GM23338 (cell line): ENCODE measurements at places on chromosomes 2 and 18. TPM values are rescaled to one million over a fixed set of nuclear protein-coding genes. Genes with fewer than 3 reads are reported as not detected.

Gene FSHR
- not detected in 2 replicates for total RNA-seq

DNA sequence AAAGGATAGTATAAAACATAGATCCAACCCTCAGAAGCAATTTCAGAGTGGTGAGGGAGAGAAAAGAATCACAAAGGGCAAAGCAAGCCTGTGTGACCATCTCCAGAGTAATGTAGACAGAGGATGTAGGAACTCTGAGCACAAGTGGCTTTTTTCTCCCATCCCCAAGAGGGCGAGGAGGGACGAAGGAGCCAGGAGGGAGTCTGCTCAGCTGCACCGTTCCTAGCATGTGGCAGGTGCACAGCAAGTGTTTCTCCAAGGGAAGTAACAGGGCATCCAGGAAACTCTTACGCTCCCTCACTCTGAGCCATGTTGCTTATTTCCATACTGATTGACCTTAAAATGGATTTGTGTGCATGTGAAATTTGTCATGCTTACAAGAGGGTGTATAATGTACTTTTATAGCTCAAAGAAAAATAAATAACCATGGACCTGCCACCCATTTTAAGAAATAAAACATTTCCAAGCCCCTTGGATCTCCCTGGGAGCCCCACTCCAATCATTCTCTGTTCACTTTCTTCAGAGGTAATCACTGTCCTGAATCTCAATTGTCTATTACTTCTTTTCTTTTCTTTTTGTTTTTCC, 37.8 kb upstream of the SEC11C start:
- H3K4me3 ChIP-seq = no peak overlapping the region
- no peaks in the 10 kb centered on the region for H3K27me3 ChIP-seq
- no peak overlapping the region for H3K27ac ChIP-seq
- peak; percentile 50 for DNase-seq

DNA sequence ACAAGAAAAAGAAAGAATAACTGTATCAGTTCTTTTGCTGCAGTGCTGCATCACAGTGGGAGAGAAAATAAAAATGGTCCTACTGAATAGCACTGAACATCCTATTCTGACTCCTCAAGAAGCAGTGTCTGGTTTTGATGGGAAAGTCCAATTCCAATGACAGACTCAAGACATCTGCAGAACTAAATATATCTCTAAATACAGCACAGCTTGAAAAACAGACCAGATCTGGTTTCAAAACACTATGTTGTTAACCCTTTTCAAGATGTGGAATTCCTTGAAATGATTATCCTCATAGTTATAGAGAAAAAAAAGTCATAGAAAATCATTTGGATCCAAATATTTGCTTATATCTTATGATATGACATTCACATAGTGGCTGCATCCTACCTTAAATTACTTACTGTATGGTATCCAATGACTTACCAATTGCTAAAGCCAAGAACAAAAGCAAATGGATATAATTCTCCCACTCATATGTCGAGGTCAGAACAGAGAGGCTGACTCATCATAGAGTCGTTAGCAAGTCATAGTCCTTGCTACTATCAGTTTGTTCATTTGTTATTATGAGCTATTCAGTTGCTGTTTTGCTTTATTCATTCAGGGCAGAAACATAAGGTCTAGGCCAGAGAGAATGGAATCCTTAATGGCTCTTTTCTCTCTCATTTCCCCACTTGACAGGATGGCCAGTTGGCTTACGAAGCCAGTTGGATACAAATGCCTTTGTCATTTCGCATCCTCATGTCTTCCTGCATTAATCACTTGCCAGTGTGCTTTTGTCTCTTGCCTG, 62.5 kb upstream of the ACVR2A start:
- H3K27me3 ChIP-seq = no peaks in the 10 kb centered on the region
- peaks cover 6% of the 10 kb centered on the region; the same call in 1 of the 2 replicates for H3K4me1 ChIP-seq
- no peak overlapping the region for H3K4me3 ChIP-seq

Gene SULT1C2
- 0.69 and 1.9 TPM in 2 replicates for total RNA-seq

DNA sequence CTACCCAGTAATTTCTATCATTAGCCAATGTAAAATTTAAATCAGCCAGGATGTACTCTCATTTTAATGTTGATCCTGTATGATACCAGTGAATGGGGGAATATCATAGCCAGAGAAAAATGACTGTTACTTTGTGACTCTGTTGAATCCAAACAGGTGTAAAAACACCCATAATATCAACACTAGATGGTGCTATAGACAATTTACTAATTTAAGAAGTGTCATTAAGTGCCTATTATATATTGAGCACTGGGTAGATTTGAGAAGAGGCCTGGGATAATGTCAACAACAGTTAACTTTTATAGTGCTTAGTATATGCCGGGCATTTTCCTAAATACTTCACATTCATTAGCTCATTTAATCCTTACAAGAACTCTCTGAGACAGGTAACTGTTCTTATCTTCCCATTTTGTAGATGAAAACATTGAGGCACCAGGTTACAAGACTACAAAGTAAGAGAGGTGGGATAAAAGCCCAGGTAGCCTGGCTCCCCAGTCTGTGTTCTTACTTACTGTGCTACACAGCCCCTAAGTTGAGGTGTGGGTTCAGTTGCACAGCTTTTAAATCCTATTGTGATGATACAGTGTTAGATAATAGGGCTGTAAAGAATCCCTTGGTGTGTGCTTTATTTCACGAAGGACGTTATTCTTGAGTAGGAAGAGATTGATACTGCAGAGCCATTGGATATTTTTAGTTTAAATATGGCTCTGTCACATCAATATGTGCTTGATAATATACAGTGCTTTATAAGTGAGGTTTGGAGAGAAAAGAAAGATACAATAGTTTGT, 325.5 kb downstream of the AGPS start:
- no peak overlapping the region for H3K27ac ChIP-seq
- DNase-seq = peak; percentile 37
- no peaks in the 10 kb centered on the region for H3K4me1 ChIP-seq
- no peaks in the 10 kb centered on the region for H3K27me3 ChIP-seq
- no peak overlapping the region for H3K4me3 ChIP-seq
- H3K36me3 ChIP-seq = no peaks in the 10 kb centered on the region

DNA sequence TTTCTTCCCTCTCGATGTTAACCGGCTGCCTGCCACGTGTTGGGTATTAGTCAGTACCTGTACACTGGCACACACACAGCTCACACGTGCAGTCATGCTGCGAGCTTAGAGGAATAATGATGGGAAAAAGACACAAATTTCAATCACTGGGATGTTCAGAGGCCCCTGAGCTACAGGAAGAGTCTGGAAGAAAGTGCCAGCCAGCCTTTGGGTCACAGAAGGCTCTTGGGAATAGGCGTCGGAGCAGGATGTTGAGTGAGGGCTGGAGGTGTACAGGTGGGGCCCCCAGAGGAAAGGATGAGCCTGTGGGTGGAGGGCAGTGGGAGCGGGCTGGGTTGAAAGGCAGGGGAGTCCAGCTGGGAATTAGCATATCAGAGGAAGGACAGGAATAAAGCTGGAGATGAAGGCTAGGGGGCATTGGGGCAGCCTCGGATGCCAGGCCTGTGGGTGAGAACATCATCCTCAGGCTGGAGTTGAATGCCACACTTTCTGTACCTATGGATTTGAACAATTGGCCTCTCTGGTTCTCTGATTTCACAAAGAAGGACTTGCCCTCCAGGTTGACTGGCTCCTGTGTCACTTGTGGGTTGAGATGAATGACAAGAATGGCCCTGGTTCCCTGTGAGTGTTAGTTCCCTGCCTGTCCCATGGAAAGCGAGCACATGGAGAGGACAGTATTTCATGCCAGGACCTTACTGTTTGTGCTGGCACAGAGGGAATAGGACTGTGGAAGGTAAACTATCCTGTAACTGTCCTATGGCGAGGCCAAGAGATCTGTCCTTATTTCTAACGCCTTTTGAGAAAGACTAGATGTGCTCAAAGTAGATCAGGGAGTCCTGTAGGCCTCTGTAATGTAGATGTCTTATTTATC, 40.6 kb downstream of the GREB1 start:
- H3K27ac ChIP-seq = no peak overlapping the region
- DNase-seq = no peak
- peaks cover 5% of the 10 kb centered on the region; the same call in 1 of the 2 replicates for H3K36me3 ChIP-seq
- H3K27me3 ChIP-seq = no peaks in the 10 kb centered on the region
- H3K4me3 ChIP-seq = no peak overlapping the region
- H3K4me1 ChIP-seq = peaks cover 16% of the 10 kb centered on the region

- DNase-seq = no peak
- no peak overlapping the region for H3K27ac ChIP-seq
- no peaks in the 10 kb centered on the region; the same call in 1 of the 2 replicates for H3K36me3 ChIP-seq
These were observed 38.2 kb upstream of the CHRNA1 start for GRCh38 chr2:174802459-174802858.

GRCh38 chr2:71696381-71696780, 243.0 kb downstream of the DYSF start:
- no peaks in the 10 kb centered on the region for H3K27me3 ChIP-seq
- no peak overlapping the region for H3K4me3 ChIP-seq
- H3K4me1 ChIP-seq = peaks cover 20% of the 10 kb centered on the region

Gene PXDN
- 216 and 225 TPM in 2 replicates for total RNA-seq

GRCh38 chr18:48777744-48778116, 173.0 kb downstream of the SMAD7 start:
- no peak overlapping the region for H3K4me3 ChIP-seq
- DNase-seq = no peak
- no peak overlapping the region for H3K27ac ChIP-seq
- H3K27me3 ChIP-seq = no peaks in the 10 kb centered on the region
- no peaks in the 10 kb centered on the region for H3K36me3 ChIP-seq

DNA sequence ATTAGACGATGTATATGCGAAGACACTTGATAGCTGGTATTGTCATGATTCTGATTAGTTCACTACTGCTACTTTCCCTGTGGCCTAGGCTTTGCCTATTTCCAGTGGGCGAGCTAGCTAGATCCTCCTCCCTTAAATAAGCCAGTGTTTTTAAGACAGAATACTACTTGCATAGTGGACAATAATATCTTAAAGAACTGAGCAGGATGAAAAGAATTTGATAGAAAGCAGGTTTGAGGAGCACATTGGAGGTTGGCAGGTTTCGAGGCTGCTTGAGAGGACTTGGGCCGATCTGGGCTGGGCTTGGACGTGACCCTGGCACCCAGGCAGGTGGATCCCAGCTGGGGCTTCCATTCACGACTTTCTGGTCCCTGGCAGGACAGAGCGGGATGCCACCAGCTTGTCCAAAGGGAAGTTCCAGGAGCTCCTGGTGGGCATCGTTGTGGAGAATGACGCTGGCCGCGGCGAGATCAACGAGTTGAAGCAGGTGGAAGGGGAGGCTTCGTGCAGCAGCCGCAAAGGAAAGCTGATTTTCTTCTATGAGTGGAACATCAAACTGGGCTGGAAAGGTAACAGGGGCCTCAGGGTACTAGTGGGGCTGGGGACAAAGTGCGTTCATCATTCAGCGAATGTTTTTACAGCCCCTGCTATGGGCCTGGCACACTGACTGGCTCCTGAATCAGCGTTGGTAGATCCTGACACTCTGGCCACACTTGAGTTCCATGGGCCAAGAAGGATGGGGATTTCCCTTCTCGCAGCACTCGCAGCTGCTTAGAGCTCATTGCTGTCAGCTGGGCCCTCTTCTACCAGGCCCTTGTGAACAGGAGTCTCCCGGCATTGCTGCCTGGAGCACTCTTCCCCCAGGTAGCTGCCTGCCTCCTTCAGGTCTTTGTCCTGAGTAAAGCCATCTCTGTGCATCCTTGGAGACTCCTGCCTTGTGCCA, 16.9 kb downstream of the C2orf74 start:
- no peak for DNase-seq
- peaks cover 15% of the 10 kb centered on the region; the same call in 1 of the 2 replicates for H3K4me1 ChIP-seq
- no peak overlapping the region for H3K27ac ChIP-seq

Gene ZNF892
- total RNA-seq = 13.3 and 17.9 TPM in 2 replicates

Gene MC4R
- not detected in 2 replicates for total RNA-seq

Gene RAX
- 0.03 and 0.08 TPM in 2 replicates for total RNA-seq

DNA sequence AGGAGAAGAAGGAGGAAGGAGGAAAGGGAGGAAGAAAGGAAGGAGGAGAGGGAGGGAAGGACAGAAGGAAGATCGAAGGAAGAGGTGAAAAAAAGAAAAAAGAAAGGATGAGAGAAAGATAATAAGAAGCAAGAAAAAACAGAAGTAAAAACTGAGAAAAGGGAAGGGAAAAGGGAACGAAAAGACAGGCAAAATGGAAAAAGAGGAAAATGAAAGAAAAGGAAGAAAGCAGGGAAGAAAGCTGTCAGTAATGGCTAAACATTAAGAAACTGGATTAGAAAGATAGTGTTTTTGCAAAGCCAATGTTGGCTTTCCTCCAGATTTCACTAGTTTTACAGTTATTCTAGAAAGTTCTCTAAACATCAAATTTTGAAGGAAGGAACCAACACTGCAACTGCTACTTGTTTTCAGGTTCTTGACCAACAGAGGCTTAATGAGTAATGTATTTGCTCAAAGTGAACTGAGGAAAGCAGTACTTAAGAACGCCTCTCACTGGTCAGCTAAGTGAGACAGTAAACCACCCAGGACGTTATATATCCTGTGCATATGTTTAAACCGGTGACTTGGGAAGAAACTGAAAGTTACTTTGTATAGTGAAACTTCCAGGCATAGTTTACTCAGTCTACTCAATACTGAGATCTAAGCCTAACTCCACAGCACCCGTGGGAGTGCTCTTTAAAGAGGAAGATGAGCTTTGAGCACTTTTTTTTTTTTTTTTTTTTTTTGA, 286.2 kb upstream of the TRIB2 start:
- H3K4me1 ChIP-seq = peaks cover 24% of the 10 kb centered on the region
- H3K4me3 ChIP-seq = no peak overlapping the region
- DNase-seq = no peak
- H3K27ac ChIP-seq = no peak overlapping the region
- H3K36me3 ChIP-seq = no peaks in the 10 kb centered on the region
- no peaks in the 10 kb centered on the region for H3K27me3 ChIP-seq

GRCh38 chr2:25639131-25639530, 34.2 kb downstream of the DTNB start:
- no peaks in the 10 kb centered on the region for H3K36me3 ChIP-seq
- H3K4me1 ChIP-seq = peaks cover 4% of the 10 kb centered on the region; the same call in 1 of the 2 replicates
- no peak for DNase-seq
- no peak overlapping the region for H3K27ac ChIP-seq
- H3K4me3 ChIP-seq = no peak overlapping the region

Gene C2orf66
- total RNA-seq = not detected in 2 replicates

DNA sequence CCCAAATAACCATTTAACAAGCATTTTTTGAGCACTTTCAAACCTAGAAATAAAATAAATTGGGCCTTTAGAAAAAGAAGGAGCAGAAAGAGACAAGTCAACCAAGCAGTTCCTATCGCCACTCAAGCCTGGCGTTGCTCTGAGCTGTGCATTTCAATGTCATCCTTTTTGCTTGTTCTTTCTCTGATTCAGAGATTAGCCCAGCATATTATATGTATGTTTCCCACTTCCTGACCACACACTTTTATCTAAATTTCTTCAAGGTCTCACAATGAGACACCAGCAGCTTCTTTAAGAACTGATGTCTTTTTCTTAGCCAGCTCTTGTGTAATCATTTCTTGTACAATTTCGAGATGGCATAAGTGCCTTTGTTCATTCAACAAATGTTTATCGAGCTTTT, 344.5 kb upstream of the ID2 start:
- H3K4me3 ChIP-seq = no peak overlapping the region
- H3K4me1 ChIP-seq = no peaks in the 10 kb centered on the region
- no peak overlapping the region for H3K27ac ChIP-seq

Gene CROCC2
- total RNA-seq = not detected in 2 replicates

Gene STARD6
- not detected in 2 replicates for total RNA-seq

- peaks cover 14% of the 10 kb centered on the region; the same call in 1 of the 2 replicates for H3K4me1 ChIP-seq
- H3K36me3 ChIP-seq = 0 out of 2 replicates have a peak, but pooled peaks cover 3% of the 10 kb centered on the region
- no peak for DNase-seq
- no peaks in the 10 kb centered on the region for H3K27me3 ChIP-seq
- H3K4me3 ChIP-seq = no peak overlapping the region
- no peak overlapping the region for H3K27ac ChIP-seq
These were observed 34.5 kb downstream of the PTPN4 start for GRCh38 chr2:119794237-119794636.
